Mesenteric fat pad (tissue), 1 donor: ENCODE measurements at places on chromosomes 12 and 14.

GRCh38 chr12:52713960-52714886 lies 10.9 kb upstream of the KRT77 start:
- DNase-seq = no peak

- peak; percentile 81 for DNase-seq
Measured at GRCh38 chr12:109130297-109131153, 14.1 kb downstream of the ACACB start.

- DNase-seq = no peak
Measured at GRCh38 chr14:99394602-99395156, 86.0 kb downstream of the SETD3 start.

GRCh38 chr14:101824339-101824727 lies 62.8 kb downstream of the PPP2R5C start:
- no peak for DNase-seq
